ELR (cell line): ENCODE measurements at places on chromosomes 13 and 19.
A peak's percentile ranks its signal among the peaks of the same experiment; 100 is the strongest.

GRCh38 chr13:34078334-34078999, 260.5 kb downstream of the RFC3 start:
- DNase-seq = peak; percentile 27

DNA sequence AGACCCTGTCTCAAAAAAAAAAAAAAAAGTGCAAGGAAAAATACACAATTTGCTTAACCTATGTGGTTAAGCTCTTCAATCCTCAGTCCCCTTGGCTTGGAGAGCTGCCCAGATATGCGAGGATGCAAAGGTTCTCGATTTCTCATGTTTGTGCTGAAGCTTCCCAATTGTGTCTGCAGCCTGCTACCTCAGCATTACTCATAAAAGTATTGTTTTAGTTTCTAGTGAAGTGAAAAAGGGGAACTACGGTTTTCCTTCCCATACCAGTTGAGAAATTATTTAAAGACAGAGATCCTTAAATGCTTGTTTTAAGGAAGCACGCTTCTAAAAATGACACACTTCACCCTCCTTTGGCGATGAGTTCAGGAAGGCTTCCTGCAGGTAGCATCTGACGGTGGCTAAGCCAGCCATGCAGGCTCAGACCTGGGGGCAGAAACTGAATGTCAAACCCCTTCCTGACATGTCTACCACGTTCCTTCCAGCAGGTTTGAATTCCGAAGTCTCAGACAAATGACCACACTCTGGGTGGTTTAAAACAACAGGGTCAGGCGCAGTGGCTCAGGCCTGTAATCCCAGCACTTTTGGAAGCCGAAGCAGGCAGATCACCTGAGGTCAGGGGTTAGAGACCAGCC, 47.9 kb downstream of the RUBCNL start:
- peak; percentile 70 for DNase-seq

GRCh38 chr13:51733374-51734298, 70.3 kb downstream of the DHRS12 start:
- DNase-seq = no peak

GRCh38 chr19:31906111-31906871, 439.1 kb upstream of the ZNF507 start:
- DNase-seq = no peak

- DNase-seq = no peak
Measured at GRCh38 chr13:98471934-98472333, 105.0 kb downstream of the STK24 start.

GRCh38 chr13:24627090-24627714, 53.0 kb upstream of the ATP12A start:
- DNase-seq = peak; percentile 28

- DNase-seq = peak; percentile 40
Measured at GRCh38 chr13:99354371-99354951, 47.3 kb upstream of the GPR183 start.

GRCh38 chr13:43880926-43881325, 1.2 kb downstream of the LACC1 start:
- no peak for DNase-seq

DNA sequence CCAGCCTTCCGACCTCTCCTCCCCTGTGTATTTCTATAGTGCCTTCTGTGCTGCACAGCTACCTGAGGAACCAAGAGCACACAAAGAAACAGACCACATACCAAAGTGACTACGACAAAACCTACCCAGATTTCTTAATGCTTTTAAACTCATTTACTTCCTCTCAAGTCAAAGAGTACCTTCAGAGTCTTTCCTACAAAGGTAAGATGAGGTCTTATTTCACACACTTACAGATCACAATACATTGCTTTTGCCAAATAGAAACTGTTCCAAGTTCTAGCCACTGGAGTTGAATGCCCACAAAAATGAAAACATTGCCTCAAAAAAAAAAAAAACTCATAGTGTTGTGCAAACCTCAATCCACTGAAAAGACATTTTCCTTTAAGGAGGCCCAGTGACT, 36.4 kb downstream of the TEX26 start:
- DNase-seq = no peak

GRCh38 chr13:29131881-29132668, 311.9 kb downstream of the MTUS2 start:
- DNase-seq = no peak

- peak; percentile 96 for DNase-seq
Measured at GRCh38 chr13:33281951-33282595, 3.5 kb downstream of the STARD13 start.

GRCh38 chr13:34762312-34762711, 179.8 kb upstream of the NBEA start:
- no peak for DNase-seq

DNA sequence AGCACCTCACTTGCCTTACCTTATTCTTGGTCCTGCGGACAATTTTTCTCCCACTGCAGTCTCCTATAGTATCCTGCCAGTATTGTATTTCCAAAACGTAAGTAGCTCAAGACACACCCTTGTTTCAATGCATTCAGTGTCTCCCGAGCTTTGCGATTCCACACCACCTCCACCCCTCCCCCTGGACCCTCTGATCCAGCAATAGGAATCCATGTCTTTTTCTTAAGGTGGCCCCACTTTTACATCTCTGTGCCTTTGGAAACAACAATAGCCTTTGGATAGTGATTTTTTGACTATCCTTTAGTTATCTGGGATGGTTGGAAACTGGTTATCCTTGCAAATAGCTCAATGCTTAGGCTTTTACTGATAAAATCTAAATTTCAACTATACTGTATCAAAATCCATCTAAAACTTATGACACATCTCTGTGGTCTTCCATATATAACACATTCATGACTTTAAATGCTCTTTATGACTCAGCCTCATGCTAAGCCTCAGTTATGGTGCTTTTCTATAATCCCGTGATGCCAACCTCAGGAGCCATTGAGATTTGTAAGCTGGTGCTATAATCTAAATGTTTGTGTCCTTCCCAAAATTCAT, 27.1 kb downstream of the FAM216B start:
- peak; percentile 87 for DNase-seq

DNA sequence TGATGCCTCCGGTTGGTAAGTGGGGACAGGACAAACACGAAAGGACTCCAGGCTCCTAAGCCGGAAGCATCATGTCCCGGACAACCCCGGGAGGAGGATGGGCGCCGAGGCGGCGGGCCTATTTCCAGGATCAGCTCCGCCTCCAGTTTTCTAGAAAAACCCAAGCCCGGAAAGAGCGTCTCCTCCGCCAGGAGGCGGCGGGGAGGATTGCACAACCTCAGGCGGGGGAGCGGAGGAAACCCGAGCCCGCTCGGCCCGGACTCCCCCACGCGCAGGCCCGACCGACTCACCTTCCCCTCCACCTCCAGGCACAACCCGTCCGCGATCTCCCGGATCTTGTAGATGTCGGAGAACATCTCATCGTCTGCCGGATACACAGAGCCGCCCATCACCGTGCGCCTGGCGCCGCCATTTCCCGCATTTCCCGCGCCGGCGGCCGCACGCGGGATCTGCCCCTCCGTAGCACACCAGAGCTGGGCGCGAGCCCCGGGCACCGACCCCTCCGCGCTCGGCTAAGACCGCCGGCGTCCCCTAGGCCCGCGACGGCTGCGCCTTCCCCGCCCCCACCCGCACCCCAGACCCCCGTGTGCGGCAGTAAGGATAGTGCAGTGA, 455 bp downstream of the TPT1 start:
- DNase-seq = peak; percentile 94

DNA sequence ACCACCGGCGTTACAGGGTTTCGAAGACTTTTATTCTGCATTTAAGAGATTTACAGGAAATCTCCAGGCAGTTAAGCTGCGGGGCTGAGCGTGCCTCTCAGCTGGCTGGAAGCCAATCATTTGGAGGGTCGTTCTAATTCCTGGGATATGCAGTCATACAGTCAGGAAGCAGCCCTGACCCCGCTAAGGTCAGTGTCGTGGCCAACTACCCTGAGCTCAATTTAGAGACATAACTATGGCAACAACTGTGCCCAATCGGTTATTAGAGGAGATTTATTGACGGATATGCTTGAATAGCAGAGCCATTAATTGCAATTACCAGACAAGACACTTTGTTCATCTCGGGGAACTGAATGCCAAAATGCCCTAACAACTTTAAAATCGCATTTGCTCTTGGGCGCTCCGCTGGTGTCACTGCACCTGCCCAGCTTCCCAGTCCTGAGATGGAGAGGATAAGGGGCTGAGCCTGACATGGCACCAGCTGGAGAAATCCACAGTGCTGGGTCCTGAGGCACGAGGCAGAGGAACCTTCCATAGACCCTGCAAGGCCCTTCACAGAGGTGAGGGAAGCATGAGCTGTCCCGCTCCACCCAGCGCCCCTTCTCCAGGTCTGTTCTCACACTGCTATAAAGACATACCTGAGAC, 15.1 kb upstream of the ZNF507 start:
- no peak for DNase-seq

DNA sequence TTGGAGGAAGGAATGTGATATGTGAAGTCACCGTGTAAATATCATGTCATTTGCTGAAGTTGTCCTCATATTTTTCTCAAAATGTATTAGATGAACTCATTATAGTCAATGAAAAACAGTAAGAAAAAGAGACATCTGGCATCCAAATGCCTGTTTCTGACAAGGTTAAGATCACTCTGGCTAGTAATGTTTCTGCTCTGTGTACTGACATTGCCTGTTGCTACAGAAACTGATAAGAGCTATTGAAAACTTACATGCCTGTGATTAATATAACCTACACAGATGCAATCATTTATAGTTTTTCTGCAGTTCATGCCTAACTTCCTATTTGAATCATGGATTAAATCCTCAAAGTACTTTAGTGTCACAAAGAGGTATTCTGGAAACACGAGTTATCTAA, 249.8 kb downstream of the NBEA start:
- DNase-seq = no peak

DNA sequence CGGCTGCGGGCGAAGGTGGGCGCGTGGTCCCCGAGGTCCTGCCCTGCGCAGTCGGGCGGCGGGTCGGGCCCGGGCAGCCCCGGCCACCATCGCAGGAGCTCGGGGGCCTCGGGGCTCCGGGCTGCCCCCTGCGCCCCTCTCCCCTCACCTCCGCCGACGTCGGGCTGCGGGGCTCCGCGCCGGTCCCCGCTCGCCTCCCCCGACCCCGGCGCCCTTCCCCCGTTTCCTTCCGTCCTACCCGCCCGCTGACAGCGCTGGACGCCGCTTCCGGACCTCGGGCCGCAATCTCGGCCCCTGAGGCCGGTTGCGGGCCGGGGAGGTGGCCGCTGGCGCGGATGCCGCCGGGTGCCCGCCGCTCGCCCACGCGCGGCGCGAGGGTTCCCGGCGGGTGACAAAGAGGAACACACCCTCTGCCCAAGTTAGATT, 720 bp downstream of the FARP1 start:
- DNase-seq = peak; percentile 62

DNA sequence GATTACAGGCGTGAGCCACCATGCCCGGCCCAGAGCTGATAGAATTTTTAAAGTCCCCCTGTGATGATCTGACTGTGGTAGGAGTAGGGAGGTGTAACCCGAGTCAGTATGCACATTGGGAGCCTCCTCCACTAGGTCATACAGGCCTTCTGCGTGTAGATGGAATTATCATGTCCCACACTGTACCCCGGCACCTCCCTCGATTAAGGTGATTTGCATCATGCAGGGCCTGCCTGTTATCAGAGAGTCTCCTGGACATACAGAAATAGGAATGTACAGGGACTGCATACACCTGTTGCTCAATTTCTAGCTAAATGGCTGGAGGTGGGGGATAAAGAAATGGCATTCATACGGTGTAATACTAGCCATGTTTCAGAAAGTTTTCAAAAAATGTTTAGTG, 922 bp upstream of the ERVK3-1 start:
- DNase-seq = no peak

DNA sequence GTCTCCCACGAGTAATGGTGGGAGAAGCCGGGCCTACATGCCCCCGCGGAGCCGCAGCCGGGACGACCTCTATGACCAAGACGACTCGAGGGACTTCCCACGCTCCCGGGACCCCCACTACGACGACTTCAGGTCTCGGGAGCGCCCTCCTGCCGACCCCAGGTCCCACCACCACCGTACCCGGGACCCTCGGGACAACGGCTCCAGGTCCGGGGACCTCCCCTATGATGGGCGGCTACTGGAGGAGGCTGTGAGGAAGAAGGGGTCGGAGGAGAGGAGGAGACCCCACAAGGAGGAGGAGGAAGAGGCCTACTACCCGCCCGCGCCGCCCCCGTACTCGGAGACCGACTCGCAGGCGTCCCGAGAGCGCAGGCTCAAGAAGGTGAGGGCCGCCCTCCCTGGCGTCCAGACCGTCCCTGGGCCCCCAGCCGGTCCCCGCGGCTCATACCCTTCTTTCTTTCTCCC, 1.4 kb upstream of the USF2 start:
- DNase-seq = peak; percentile 42

- no peak for DNase-seq
Measured at GRCh38 chr19:45773384-45773783, 4.3 kb upstream of the SIX5 start.

- DNase-seq = no peak
Measured at GRCh38 chr13:53507741-53508140, 479.1 kb downstream of the OLFM4 start.

GRCh38 chr19:952049-952679, 26.3 kb downstream of the ARID3A start:
- DNase-seq = no peak

DNA sequence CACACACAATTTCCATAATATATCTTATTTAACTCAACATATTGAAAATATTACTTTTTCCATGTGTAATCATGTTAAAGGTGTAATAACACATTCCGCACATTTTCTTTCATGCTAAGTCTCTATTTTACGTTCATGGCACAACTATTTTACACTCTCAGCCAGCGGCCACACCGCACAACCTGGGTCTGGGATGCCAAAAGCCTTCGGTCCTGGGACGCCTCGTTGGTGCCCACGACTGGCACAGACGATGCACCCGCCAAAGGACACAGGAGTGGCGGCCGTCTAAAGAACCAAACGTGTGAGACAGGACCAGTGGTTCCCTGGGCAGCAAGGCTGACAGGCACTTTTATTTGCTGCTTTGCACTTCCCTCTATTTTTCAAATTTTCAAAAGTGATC, 10.0 kb upstream of the PROZ start:
- DNase-seq = no peak

DNA sequence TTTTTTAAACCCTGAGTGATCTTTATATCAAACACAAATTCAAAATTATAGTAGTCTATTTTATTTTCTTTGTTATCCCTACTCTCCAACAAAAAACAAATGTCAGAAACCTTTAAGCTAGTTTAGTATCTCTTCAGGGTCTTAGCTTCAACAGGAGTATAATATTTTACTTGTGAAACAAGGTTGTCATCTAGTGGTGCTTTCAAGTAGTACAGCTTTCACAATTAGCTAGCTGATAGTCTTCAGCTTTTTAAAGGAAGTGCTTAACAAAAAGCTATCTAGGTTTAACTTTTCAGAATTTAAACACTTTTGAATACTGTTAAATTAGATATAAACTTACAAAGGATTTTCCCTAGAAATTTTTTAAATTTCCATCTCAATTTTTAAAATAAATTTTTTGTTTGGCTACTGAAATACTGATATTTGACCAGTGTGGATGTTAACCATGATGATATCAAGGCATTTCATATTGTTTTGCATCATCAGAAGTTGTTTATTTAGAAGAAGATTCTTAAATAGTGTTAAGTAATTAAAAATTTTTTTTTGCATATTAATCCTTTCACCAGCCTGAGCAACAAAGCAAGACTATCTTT, 34.2 kb downstream of the TDRD3 start:
- peak; percentile 68 for DNase-seq

GRCh38 chr13:39455521-39456175, 147.3 kb downstream of the LHFPL6 start:
- DNase-seq = no peak

- no peak for DNase-seq
Measured at GRCh38 chr19:13652810-13653590, 111.3 kb upstream of the MRI1 start.
